Activated effector memory CD4-positive, alpha-beta T cell treated with Interleukin-2 at 50 U/mL for 16 hours (primary cell): ENCODE measurements at places on chromosomes 5 and 9.

DNA sequence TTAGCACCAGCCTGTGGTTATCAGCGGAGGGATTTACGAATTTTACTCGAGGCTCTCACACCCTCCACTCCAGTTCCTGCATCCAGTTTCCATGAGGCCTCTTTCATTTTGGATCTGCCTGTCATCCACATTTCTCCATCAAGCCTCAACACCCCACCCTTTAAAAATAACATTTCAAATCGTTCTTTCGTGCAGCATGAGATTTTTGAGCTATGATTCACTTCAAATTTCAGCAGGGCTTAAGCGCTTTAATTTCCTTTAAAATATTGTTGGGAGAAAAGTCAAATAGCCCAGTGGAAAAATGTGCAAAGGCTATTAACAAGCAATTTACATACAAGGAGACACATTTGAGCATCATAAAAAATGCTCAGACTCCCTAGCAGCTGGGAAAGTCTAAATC is 103.2 kb downstream of the MSX2 start:
- no peak for DNase-seq

- DNase-seq: no peak
Observed at GRCh38 chr5:178439493-178440180, 150.6 kb downstream of the COL23A1 start.

DNA sequence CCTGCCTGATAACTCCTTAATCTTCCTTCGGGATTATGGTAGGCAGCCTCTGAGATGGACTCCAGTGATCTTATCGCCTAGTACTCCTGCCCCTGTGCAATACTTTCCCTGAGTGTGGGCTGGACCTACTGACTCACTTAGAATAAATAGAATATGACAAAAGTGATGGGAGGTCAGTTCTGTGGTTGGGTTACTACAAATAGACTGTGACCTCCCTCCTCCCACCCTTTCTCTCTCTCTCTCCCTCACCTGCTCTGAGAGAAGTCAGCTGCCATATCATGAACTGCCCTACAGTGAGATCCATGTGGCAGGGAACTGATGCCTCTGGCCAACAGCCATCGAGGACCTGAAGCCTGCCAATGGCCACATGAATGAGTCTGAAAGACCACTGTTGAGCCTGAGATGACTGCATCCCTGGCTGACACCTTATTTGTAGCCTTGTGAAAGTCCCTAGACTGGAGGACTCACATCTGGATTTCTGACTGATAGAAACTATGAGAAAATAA is 31.7 kb downstream of the NRG2 start:
- DNase-seq: no peak

- no peak for DNase-seq
Observed at GRCh38 chr5:132462856-132463745, 27.5 kb downstream of the IRF1 start.

DNA sequence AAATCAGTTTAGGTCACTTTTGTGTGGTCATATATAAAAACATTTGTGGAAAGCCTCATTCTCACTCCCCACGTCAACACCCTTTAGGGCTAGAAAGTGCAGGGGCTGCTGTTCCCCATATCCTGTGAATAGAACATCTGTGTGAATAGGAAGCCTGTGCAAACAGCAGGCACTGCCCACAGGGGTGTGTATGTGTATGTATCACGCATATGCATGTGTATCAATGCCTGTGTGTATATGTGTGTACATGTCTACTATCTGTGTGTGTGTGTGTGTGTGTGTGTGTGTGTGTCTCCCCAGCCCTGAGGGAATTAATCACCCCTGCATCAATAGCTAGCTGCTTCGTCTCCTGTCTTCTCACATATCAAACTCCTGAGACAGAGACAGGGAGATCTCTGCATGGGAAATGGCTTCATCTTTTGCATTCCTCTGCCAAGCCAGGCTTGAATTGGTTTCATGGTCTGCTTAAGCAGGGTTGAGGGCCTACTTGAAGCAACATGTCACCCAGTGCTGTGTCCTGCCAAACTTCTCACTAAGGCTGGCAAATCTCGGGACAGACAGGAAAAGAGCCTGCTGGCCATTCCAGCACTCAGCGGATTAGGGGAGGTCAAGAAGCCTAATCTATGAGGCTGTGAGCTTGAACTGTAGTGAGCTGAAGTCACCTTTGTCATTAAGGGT is 265.8 kb downstream of the ADAMTSL1 start:
- DNase-seq: no peak

GRCh38 chr5:134510970-134511795 is 14.3 kb upstream of the JADE2 start:
- DNase-seq: no peak

GRCh38 chr9:104022083-104022482 is 72.0 kb upstream of the SMC2 start:
- no peak for DNase-seq

DNA sequence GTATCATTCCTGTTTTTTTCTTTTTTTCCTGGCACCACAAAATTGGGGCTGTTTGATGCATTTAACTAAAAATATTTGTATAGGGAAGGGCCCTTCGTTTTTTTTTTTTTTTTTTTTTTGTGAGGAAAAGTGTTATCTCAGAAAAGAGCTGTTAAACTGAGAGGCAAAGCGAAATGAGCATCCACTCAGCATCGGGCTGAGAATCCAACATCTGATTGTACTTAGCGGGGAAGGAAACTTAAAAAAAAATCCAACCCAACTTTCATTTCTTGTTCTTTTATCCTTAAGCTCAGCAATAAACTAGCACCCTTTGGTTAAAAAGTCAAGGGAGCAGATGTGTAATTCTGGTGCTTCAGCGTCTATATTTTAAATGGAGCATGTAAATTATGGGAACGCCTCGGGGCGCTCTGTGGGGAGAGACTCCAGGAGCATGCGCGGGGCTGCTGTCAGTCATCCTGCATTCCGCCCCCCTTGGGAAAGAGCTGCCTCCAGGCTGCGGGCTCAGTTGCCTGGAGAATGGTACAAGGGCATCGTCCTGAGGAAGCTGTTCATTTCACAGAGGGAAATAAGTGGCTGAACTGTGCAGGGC is 33.3 kb downstream of the DMRT2 start:
- DNase-seq: no peak

DNA sequence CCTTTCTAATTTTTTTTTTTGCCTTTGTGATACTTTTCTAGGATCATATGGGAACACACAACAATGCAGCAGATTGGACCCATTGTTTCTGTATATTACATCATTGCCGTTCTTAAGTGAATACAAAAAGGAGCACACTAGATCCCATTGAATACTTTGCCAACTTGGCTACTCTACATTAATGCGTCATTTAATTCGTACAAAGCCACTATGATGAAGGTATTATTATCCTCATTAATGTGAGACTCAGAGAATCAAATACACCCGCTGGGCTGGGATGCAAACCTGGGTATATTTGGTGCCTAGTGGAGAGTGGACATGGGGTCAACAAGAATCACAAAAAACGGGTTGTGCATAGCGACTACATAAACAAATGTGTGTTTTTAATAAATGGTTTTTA is 31.9 kb downstream of the OR2K2 start:
- DNase-seq: no peak

- DNase-seq: no peak
Observed at GRCh38 chr5:127447827-127448226, 69.6 kb upstream of the PRRC1 start.

DNA sequence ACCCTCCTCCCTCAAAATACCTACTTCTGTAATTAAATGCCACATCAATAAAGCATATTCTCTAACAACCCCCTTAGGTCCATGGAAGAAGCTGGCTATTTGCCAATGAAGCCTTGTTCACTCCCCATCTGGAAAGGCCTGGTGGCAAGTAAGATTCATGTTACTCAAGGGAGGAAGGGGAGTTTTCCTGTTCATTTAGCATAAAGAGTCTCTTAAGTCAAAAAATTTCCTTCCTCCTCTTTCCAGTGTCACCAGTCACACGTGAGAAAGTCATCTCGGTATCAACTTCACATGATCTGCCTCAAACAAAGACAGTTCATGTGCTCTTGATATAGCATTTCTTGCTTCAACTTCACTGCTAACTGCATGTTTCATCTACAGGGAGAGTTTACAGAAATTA is 32.7 kb upstream of the RIC1 start:
- no peak for DNase-seq
